ENCODE measurements at places on chromosomes 1 and 21. TPM values are rescaled to one million over a fixed set of nuclear protein-coding genes. Genes with fewer than 3 reads are reported as not detected.

The LRRC71 gene
- total RNA-seq = not detected

GRCh38 chr1:2821966-2822620, 20.6 kb upstream of the TTC34 start:
- no peaks in the 10 kb centered on the region for H3K4me1 ChIP-seq
- no peaks in the 10 kb centered on the region for H3K36me3 ChIP-seq
- H3K4me3 ChIP-seq = no peak overlapping the region
- peak; percentile 91 for DNase-seq
- no peaks in the 10 kb centered on the region for H3K27me3 ChIP-seq
- no peak overlapping the region for H3K27ac ChIP-seq

DNA sequence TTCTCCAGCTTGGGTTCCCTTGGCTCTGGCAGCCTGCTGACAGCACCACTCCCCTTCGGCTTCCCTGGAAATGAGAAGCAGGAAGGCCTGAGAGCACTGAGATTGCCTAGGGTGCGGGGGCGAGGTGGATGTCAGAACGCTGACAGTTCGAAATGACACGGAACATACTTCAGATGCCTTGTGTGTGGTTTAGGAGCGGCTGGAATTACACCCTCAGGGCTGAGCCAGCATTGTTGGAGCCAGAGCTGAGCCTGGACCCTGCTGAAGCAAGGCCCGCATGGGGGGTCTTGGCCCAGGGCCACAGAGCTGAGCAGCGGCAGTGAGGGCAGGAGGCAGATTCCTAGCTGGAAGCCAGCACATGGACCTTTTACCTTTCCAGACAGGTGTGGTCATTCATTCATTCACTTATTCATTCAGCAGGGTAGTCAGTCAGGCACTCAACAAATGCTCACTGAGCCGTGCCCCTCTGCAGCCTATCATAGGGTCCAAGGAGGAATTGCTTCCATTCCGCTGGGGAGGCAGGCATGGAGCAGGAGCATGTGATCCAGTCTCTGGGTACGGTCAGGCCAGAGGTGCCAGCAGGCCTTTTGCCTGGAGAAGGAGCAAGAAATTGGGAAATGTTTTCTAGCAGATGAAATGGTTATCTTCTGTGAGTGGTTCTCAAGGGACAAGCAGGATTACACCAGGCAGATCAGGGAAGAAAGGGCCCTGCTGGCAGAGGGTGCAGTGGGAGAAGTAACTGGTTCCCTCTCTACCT, 6.6 kb upstream of the FOXE3 start:
- no peak for DNase-seq
- H3K36me3 ChIP-seq = no peaks in the 10 kb centered on the region
- no peaks in the 10 kb centered on the region for H3K4me1 ChIP-seq
- no peak overlapping the region for H3K27ac ChIP-seq
- H3K27me3 ChIP-seq = no peaks in the 10 kb centered on the region

DNA sequence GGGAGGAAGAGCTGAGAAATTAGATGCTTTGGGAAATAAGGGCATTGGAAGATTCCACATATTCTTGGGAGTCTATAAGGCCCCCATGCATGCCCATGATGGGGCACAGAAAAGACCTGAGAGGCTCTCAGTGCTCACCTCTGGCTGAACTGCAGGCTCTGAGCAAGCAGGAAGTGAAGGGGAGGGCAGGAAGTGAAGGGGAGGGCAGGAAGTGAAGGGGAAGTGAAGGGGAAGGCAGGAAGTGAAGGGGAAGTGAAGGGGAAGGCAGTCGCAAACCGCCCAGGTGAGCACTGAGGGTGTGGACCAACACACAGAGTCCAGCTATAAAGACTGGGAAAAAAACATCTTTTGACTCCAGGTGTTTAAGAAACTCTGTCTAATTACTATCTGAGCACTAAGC, 3.5 kb downstream of the KRTAP10-9 start:
- H3K4me1 ChIP-seq = no peaks in the 10 kb centered on the region
- no peak overlapping the region for H3K4me3 ChIP-seq
- no peaks in the 10 kb centered on the region for H3K27me3 ChIP-seq
- no peaks in the 10 kb centered on the region for H3K36me3 ChIP-seq
- DNase-seq = no peak
- no peak overlapping the region for H3K27ac ChIP-seq
